ENCODE measurements at places on chromosomes 1 and 21.

DNA sequence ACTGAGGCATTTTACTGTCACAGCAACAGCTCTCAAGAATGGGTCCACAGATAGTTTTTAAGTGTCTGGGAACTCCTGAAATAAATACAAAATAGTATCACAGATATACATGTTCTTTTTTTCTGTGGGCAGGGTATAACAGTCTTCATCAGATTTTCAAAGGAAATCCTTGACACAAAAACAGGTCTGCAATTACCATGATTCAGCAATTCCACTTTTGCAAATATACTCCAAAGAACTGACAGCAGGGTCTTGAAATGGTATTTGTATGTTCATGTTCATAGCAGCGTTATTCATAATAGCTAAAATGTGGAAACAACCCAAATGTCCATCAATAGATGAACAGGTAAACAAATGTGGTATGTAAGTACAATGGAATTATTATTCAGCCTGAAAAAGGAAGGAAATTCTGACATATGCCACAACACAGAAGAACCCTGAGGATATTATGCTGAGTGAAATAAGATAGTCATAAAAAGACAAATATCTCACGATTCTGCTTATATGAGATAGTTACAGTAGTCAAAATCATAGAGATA lies 85.0 kb downstream of the EPS15 start:
- H3K27ac ChIP-seq = peak overlapping the region; percentile 70
- peaks cover 22% of the 10 kb centered on the region for H3K4me1 ChIP-seq
- no peak overlapping the region for H3K4me3 ChIP-seq
- no peaks in the 10 kb centered on the region for H3K27me3 ChIP-seq

DNA sequence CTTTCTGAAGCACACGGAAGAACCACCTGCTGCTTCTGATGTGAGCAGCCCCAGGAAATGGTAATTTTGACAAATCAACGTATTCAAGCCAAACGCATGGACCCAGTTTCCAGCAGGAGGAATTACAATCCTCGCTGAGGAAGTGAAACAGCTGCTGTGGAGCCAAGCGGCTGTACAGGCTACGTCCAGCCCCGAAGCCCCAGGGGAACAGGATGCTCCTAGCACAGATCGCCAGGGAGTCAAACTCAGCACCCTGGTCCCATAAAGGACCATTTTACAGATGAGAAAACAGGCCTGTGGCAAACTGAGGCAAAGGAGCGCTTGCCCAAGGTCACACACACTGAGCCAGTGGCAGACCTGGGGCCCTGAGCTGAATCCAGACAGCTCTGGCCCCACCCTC lies 108.0 kb downstream of the PTPRU start:
- no peaks in the 10 kb centered on the region for H3K36me3 ChIP-seq
- H3K4me1 ChIP-seq = no peaks in the 10 kb centered on the region
- no peak overlapping the region for H3K27ac ChIP-seq
- no peak overlapping the region for H3K4me3 ChIP-seq

DNA sequence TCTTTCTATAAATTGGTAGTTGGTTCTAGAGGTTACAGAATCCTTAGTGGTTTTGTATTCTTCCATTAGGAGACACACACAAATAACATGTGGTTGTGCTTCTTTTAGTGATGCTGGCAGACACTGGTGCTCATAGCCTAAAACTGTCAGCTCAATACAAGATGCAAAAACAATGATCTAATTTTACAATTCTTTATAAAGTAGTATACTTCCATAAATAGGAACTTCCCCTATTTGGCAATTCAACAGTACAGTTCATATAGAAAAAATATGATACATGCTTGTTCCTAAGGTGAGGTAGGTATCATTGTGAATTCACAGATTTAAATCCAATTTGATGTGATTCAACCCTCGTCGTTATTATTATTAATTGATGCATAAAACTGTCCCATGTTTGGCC lies 20.8 kb upstream of the CCDC17 start:
- H3K4me3 ChIP-seq = no peak overlapping the region
- no peak overlapping the region for H3K27ac ChIP-seq
- no peak for DNase-seq
- H3K4me1 ChIP-seq = peaks cover 8% of the 10 kb centered on the region
- H3K27me3 ChIP-seq = no peaks in the 10 kb centered on the region
- peaks cover 27% of the 10 kb centered on the region for H3K36me3 ChIP-seq

- DNase-seq = no peak
- no peaks in the 10 kb centered on the region for H3K27me3 ChIP-seq
- H3K4me1 ChIP-seq = peaks cover 11% of the 10 kb centered on the region
- H3K4me3 ChIP-seq = no peak overlapping the region
Observed at GRCh38 chr1:184935920-184936798, 38.1 kb downstream of the NIBAN1 start.

- H3K4me3 ChIP-seq = peak within 1 kb of the TSS; percentile 78
- H3K4me1 ChIP-seq = peaks cover 22% of the 10 kb centered on the region
- H3K27ac ChIP-seq = no peak within 1 kb of the TSS
Observed at GRCh38 chr1:85048296-85049064, at the start of gene MCOLN3. TSS of gene MCOLN3 (minus strand) at chr1:85048500. CDS start at chr1:85045360, 3,140 bp downstream.
